ENCODE measurements at places on chromosomes 1 and 21.

- no peak for DNase-seq
These were observed 26.6 kb downstream of the DIPK1A start for GRCh38 chr1:92934395-92935378.

DNA sequence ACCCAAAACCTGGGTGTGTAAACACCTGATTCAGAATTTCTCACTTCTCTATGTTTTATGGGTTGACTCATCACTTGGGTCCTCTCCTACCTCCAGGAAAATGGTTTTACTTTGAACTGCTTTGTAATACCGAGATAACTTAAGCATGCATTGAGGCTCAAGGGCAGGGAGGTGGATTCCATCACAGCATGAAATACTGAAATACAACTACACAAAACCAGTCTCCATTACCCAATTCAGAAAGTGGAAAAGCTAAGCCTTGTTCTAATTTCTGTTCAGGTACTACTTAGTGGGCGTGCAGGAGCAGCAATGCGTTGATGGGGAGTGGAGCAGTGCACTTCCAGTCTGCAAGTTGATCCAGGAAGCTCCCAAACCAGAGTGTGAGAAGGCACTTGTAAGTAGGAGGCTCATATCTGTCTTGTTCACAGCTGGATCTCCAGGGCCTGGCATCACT lies 6.1 kb upstream of the C4BPA start:
- DNase-seq = no peak

DNA sequence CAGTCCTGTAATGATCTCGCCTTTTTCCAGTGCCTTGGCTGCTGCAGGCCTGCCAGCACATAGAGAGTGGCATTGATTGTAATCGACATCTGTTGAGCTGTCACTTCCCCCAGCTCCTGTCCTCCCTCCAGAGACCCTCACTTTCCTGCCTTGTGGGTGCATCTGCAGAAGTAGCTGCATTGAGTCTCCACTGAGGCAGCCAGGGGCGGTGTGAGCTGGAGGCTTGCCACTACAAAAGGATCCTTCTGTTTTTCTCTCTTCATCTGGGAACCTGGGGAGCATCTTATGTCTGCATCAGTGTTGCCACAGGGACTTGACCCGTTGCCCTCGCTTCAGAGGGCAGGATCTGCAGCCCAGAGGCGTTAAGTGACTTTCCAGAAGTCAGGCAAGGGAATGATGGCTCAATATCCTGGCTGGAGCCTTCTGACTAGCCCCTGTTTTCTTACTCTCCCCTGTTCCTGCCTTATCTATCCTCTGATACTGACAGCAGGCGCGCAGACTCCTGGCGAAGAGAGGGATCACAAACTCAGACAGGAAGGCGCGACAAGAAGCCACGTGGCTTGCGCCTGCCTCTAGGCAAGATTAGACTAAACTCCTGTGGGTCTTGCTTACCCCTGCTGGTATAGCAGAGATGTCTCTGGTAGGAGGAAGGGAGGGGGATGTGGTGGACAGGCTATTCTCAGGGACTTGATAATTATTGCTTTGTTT lies 13.3 kb upstream of the FMOD start:
- no peak for DNase-seq

DNA sequence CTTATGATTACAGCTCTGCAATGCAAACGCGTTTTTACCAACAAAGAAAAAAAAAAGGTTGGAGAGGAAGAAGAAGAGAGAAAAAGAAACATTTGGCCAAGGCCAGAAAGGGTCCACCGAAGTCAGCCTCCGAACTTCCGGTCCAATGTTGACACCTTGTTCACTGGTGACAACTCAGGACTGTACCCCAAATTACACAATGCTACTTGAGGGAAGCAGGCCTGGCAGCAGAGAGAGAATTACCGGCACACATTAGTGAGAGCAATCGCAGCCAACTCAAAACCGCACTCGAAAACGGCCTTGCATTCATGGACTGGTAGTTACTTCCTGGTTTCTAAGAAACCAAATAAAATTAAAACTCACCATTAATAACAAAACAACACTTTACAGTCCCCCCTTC lies 652.5 kb downstream of the KIF26B start:
- DNase-seq = no peak

- DNase-seq = no peak
These were observed 29.1 kb upstream of the F13B start for GRCh38 chr1:197096137-197096536.

All from stimulated activated CD4-positive, alpha-beta T cell treated with anti-CD3 and anti-CD28 coated beads, TNF-alpha, amount 100 ng/mL, for 1 hour (primary cell).